KBM-7 (cell line): ENCODE measurements at places on chromosomes 2 and 18.

DNA sequence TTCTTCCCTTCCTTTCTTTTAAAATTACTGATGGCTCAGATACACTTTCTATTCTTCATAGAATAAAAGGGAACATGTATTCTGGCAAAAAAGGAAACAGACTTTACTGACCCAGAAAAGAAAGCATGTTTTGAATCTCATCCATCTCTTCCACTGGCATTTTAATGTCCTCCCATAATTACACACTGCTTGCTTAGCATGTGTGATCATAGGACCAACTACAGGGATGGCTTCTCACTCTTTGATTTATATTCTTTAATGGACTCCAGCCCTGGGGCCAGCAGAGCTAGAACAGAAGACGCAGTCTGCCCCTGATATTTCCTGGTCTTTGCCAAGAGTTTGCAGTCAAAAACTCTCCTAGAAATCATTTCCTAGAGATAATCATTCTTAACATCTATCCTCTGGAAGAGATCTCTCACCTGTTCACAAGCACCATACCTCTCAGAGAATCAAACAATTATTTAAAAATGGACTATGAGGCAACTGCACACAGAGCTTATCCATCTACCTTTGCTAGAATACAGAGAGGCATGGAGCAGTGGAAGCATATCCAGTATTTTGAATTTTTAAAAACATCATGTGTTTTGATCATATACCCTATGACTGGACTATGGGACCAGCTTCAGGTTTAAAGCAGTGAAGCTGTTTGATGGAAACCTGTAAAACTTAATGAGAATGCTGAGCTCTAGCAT, 429.1 kb downstream of the NRXN1 start:
- DNase-seq: no peak

DNA sequence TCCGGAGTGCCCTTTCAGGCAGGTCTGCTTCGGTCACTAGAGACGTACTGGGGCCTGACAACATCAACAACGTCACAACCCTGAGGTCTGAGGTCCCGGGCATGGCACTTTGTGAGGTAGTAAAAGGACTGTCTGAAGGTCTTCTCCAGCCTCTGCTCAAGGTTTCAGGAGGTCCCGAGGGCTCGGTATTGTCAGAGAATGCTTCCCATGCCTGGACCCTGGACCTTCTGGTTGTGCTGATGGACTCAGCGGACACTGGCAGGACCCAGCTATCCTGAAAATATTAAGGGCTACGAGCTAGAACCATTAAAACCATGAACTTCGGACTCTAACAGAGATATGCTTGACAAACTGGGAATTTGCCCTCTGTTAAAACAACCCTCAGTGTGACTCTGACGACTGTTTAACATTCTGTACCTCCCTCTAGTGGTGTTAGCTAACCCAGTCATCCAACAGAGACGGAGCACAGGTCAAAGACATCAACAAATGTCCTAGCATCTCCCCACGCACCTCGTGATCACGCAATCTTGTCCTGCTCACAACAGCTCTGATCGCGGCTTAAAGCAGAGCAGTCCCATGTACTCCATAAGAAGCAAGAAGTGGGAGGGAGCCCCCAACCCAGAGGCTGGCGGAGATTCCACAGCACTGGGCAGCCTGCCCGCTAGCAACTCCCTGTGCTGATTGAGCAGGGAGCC, 96.5 kb downstream of the CCDC93 start:
- no peak for DNase-seq

- no peak for DNase-seq
These were observed 474.9 kb downstream of the EIPR1 start for GRCh38 chr2:2902547-2903281.

GRCh38 chr18:53984021-53984420, 240.4 kb downstream of the MBD2 start:
- no peak for DNase-seq

DNA sequence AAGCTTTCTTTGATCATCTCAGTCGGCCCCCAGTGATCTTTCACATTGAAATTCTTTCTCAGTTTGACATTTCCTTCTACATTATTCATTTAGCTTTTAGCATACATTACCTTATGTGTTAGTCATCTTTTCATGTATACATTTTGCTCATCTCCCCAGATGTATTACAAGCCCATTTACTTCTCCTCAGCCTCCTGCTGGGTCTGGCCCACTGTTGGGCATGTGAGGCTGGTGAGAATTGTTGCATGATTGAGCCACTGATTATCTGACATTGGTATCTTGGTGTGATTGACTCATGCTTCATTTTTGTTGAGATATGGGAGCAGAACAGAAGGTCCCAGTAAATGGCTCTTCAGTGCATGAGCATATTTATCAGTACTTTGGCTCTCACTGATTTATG, 300.1 kb upstream of the DDX18 start:
- DNase-seq: no peak

DNA sequence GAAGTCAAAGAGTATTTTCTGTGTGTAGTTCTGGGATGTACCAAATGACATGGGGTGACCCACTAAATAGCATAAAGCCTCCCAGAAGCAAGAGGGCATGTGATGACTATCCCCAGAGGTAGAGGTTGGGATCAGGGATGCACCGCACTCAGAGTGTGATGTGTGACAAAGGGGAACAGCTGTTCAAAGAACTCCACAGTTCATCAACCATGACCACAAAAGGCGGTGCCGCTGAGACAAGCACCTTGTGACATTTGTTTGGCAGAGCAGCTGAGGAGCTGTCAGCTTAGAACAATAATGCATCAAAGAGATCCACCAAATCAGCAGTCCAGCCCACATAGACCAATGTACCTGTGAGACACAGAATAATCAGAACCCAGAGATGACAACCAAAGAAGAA, 81.3 kb downstream of the VWC2L start:
- DNase-seq: no peak

- no peak for DNase-seq
These were observed 81.9 kb downstream of the TGOLN2 start for GRCh38 chr2:85245891-85246290.

DNA sequence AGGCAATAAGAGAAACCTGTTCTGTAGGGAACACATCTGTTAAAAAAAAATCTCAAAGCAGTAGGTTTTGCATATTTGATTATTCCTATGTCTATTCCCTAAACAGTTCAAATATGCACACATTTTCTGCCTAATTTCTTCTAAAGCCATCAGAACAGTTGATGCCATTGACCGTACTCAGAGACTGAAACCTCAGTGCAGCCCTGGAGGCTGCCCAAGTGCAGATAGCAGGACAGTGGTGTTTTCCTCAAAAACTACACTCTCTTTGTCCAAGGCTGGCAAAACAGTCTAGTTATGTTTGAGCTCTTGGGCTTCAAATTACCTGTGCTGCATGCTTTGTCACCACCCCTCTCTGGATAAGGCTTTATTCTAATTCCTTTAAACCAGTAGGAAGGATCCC, 23.3 kb upstream of the NFE2L2 start:
- DNase-seq: no peak

GRCh38 chr2:8722986-8723385, 41.1 kb downstream of the ID2 start:
- no peak for DNase-seq

DNA sequence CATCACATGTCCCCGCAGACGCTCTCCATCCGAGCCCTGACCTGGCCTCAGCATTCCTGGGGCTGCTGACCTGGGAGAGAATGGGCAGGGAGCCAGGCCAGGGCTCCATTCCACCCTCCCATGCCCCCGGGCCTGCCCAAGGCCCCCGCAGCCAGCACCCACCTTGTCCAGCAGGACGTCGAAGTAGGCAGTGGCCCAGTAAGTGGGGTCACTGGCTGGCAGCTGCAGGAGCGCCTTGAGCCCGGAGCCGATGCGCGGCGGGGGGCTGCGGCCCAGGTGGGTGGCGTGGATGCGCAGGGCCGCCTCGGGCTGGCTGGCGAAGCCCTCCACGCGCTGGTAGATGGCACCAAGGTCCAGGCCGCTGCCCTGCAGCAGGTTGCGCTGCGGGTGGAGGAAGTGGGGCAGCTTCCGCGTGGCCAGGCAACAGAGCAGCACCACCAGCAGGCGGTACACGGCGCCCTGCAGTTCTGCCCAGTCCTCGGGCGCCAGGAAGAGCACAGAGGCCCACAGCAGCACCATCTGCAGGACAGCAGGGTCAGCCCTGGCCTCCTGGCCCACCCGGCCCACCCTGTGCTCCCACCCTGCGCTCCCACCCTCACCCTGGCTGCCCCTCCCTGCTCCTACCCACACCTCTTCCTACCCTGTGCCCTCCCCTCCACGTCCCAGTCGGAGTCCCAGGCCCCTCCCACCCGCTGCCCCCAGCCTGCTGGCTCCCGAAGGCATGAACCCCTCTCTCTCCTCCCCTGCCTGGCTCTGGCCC, 7.6 kb downstream of the MAB21L4 start:
- DNase-seq: no peak
